Foreskin keratinocyte (primary cell): ENCODE measurements at places on chromosomes 13 and 19. TPM values are rescaled to one million over a fixed set of nuclear protein-coding genes. Genes with fewer than 3 reads are reported as not detected.

TEKTIP1 gene
- total RNA-seq: not detected in 2 replicates

ZNF112 gene
- 3.2 and 3.3 TPM in 2 replicates for total RNA-seq

ZNF14 gene
- 3.0 and 3.1 TPM in 2 replicates for total RNA-seq

ZNF121 gene
- 44.6 and 49.4 TPM in 2 replicates for total RNA-seq

- DNase-seq: no peak
These were observed 345.1 kb downstream of the MTUS2 start for GRCh38 chr13:29165216-29165615.

DNA sequence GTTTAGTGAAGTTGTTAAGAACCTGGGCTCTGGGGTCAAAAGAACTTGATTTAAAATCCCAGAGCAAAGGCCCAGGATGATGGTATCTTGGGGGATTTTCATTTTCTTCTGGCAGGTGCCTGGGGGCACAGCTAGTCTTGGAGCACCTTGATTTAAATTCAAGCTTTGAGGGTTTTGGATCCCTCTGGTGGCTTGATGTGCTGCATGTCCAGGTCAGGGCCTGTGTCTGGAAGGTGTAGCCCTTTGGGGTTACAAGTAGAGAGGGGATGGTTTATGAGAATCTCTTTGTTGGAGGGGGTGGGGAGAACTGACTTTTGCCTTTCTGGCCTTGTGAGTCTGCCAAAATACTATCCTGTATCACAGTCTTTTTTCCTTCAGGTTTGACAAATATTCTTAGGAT, 55.8 kb downstream of the AKAP11 start:
- DNase-seq: no peak
